CD14-positive monocyte (primary cell): ENCODE measurements at places on chromosomes 13 and 19. TPM values are rescaled to one million over a fixed set of nuclear protein-coding genes. Genes with fewer than 3 reads are reported as not detected.

GRCh38 chr13:105702441-105702840 lies 833.0 kb downstream of the EFNB2 start:
- no peaks in the 10 kb centered on the region for H3K36me3 ChIP-seq
- H3K27me3 ChIP-seq: no peaks in the 10 kb centered on the region
- DNase-seq: no peak
- no peaks in the 10 kb centered on the region for H3K4me1 ChIP-seq
- no peak overlapping the region for H3K4me3 ChIP-seq

- H3K36me3 ChIP-seq: no peaks in the 10 kb centered on the region
- peak overlapping the region; percentile 49 for H3K27ac ChIP-seq
- peaks cover 7% of the 10 kb centered on the region for H3K27me3 ChIP-seq
- peaks cover 63% of the 10 kb centered on the region for H3K4me1 ChIP-seq
Observed at GRCh38 chr19:49847731-49848696, 2.9 kb upstream of the PTOV1 start.

DNA sequence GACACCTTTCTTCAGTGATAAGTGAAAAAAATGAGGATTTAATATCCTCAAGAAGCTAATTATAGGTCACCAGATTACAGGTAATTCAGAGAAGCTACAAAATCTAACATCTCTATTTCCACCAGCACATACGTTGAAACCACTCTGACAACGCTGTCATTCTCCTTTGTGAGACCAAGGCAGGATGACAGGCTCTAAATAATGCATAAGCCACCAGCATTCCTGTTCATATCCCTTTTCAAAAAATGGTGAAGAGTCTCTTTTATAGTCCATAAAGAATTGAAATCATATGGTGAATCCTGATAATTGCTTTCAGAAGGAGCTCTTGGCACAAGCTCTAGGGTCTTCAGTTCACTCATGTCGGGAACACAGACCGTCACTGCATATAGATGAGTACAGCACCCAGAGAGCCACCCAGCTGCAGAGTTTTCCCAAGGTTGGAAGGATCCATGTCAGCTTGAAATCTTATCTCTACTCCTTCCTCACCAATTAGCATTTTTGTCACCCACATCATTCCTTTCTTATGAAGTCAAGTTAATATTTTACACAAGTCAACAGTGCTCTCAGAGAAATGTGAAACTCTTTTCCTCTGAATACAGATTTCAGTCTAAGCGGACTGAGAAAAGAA lies 431.4 kb downstream of the TBC1D4 start:
- no peaks in the 10 kb centered on the region for H3K4me1 ChIP-seq
- no peak overlapping the region for H3K4me3 ChIP-seq
- H3K27me3 ChIP-seq: no peaks in the 10 kb centered on the region
- no peaks in the 10 kb centered on the region for H3K36me3 ChIP-seq
- DNase-seq: no peak

GRCh38 chr13:68345963-68346531 lies 1115.9 kb upstream of the PCDH9 start:
- H3K27me3 ChIP-seq: no peaks in the 10 kb centered on the region
- DNase-seq: no peak
- no peaks in the 10 kb centered on the region for H3K4me1 ChIP-seq
- no peak overlapping the region for H3K27ac ChIP-seq
- H3K36me3 ChIP-seq: no peaks in the 10 kb centered on the region
- no peak overlapping the region for H3K4me3 ChIP-seq

DNA sequence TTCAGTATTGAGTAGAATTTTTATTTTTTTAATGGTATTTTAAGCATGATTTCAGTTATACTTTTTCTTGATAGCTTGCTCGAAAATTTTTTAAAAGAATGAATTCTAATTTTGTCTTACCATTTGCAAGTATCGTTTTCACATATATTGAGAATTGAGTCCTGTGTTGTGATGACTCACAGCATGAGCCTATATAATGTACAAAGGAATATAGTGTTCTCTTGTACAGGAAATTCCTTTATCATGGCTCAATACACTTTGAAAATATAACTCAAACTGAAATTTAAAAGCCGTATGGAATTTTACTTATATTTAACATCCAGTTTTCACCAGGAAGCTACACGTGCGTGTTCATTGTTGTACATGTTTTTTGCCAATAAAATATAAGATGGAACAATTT lies 161.1 kb upstream of the TMTC4 start:
- H3K27me3 ChIP-seq: no peaks in the 10 kb centered on the region
- H3K27ac ChIP-seq: no peak overlapping the region
- DNase-seq: no peak
- no peaks in the 10 kb centered on the region for H3K36me3 ChIP-seq
- H3K4me1 ChIP-seq: no peaks in the 10 kb centered on the region

Gene PALM
- not detected for polyA plus RNA-seq
